Ovary (tissue), 10 donors: ENCODE measurements at places on chromosomes 16 and 17. TPM values are rescaled to one million over a fixed set of nuclear protein-coding genes. Genes with fewer than 3 reads are reported as not detected.

NTN1 gene
- 3.1 TPM for total RNA-seq

TNP2 gene
- not detected for total RNA-seq

NFATC3 gene
- total RNA-seq: 39.6 TPM

DNA sequence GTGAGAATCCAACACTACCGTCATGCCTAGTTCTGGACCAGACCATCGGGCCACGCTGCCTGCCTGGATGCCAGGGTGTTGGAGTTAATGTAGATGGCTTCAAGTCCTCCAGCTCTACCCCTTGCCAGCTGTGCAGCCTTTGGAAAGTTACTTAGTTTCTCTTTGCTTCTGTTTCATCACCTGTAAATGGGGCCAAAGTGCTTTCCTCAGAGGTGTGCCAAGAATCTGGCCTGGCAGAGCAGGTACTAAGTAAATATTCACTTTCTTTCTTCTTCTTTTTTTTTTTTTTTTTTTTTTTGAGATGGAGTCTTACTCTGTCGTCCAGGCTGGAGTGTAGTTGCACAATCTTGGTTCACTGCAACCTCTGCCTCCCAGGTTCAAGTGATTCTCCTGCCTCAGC is 159.5 kb upstream of the RPL38 start:
- DNase-seq: no peak

GRCh38 chr17:7971651-7972050 is 30.8 kb upstream of the GUCY2D start:
- DNase-seq: no peak

DNA sequence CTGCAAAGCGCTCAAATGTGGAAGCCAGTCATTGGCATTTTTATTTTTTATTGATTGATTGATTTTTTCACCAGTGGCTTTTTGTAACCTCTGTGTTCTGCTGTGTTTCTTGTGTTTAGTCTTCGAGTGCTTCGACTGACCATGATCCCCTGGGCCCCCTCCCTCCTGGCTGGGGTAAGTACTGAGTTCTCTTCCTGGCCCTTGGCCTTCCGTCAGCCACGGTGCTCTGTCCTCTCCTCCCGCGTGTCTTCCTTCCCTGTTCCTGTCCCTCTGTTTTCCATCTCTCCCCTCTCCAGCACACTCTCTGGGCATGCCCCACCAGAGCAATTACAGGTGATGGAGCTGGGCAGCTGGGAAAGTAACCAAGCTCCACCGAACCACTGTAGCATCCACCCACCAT is 25.8 kb upstream of the CLEC18A start:
- no peak for DNase-seq

GRCh38 chr17:48722915-48723422 is at the start of gene PRAC2:
Gene PRAC2, plus strand, starts transcription at chr17:48723185. Its CDS starts 1,226 bp downstream, at chr17:48724411.
- no peak for DNase-seq

DNA sequence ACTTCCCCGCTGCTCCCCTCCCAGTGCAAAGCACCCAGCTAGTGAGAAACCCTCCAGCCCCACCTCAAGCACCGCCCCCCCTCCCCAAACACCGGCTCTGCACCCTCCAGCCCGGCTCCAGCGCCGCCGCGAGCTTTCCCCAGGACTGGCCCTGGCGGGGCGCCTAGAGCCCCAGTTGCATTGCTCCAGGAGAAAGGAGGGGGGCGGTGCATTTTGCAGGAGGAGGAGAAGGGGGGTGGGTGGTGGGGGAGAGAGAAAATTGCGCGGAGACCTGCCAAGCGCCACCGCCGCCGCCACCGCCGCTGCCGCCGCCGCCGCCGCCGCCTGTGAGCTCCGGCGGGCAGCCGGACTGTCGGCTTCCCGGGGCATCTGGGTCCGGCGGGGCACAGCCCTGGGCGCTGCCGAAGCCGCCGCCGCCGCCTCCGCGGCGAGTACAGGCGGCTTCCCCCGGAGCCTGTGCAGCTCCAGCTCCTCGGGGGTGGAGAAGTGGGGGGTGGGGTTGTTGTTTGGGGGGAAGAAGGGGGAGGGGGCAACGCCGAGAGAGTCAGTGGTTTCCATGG is 333 bp upstream of the NOG start:
- peak; percentile 12 for DNase-seq

DNA sequence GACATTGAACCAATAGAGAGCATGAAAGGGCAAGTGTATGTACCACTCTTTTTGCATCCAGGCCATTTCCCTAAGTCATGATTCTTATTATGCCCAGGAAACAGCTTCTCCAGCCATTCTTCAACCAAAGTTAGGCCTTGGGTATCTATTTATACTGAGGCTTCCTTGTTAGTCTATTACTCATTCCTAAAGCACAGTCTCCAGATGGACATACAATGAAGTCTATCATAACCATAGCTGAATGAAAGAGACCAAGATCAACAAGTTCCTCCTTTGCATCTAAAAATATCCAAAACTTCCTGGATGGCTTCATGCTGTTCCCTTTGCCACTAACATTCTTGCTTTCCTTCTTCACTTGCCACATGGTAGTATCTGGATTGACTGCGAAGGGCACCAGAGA is 265.9 kb downstream of the CDH8 start:
- no peak for DNase-seq
